ENCODE measurements at places on chromosomes 13 and 19. TPM values are rescaled to one million over a fixed set of nuclear protein-coding genes. Genes with fewer than 3 reads are reported as not detected.

- DNase-seq, result no peak
These were observed 9.7 kb downstream of the DPY19L3 start for GRCh38 chr19:32415246-32415645.

Gene C19orf33
- not detected for total RNA-seq

DNA sequence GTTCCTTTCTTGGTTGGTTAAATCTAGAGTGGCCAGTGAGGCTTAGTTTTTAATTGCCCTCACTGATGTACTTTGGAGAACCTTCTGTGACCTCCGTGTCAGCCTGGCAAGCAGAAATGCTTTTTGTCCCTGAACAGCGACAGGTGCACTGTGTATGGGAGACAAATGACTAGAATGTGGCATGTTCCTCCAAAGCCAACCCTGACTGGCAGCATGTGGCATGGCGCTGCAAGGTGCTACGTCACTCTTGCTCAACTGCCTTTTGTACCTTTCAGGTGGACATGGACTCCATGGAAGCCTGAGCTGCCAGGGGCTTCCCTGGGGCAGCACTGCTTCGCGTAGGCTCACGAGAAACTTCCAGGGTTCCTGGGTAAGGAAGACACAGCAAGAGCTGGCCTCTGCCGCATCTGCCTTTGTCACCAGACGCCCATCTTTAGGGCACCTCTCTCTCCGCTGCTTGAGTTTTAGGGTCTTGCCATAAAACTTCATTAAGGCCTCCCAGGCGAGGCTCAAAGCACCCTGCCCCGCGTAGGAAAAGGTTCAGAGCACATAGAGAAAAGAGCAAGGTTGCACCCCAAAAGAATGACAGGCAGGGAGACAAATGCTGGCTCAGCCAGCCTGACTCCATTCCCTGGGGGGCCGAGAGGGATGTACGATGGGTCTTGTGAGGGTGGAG is 167.1 kb upstream of the SOX1 start:
- no peak for DNase-seq

Gene IGFL2
- total RNA-seq, result not detected

Gene ZIK1
- 11.6 TPM for total RNA-seq

- DNase-seq, result no peak
These were observed 1.5 kb upstream of the PDX1 start for GRCh38 chr13:27918041-27918917.

- DNase-seq, result no peak
These were observed 9.7 kb downstream of the R3HDM4 start for GRCh38 chr19:903266-903797.

DNA sequence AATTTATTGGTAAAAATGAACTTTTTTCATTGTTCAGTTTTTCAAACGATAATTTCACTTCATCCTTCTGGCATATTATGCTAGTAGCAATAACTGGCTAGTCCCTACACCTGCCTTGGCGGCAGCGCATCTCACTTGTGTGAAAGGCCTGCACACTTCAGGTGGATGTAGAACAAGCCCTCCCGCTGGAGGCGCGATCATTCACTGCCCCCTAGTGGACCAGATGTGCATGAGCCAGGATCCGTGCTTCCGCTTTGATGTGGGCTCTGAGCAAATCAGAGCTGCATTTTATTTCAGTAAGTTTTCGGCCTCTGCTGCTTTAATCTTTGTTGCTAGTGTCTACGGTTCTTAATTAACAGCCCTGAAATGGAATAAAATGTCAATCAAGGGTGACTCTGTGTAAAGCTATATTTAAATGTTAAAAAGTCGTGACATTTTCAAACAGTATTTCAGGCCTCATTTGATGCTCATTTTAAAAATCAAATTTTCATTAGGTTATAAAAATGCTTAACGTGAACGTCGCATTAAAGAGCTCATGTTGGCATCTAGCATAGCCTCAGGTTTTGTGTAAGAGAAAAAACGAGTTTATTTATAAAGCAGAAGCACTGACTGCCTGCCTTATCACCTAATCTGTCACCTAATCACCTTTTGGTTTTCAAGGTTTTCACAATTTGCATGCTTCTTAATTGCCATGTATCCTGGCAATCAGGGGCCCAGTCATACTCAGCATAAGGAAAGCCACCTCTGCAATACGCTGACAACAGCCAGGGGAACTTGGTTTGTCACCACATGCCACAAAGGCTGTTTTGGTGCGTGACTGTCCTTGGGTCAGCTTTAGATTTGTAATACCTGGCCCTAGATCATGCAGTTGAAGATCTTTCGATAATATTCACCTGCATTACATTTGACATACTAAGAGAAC is 112.2 kb downstream of the TEX26 start:
- peak; percentile 70 for DNase-seq

DNA sequence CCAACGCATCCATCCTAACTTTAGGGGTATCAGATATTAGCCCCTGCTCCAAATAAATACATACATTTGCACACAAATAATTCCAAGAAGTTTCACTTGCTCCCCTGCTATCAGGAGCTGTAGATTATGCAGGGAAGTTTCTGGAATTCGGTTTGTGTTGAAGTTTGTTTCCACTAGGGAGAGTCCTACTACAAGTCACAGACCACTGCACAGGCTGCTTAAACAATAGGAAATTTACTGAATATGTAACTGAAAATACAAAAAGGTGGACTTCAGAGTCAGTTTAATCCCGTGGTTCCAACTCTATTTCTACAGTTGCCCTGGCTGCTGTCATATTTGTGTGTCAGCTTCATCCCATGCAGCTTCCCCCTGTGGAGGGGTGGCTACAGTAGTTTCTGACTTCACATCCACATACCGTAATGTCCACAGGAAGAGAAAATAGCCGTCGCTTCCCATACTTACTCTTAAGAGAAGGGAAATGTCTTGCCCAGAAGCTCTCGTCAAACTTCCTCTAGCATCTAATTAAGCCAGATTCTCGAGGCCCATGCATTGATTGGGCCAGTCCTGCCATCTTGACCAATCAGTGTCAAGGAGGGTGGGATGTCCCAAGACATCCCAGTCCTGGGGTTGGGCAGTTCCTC is 286.6 kb downstream of the COG6 start:
- DNase-seq, result no peak

Gene NKPD1
- total RNA-seq, result 0.20 TPM

- DNase-seq, result peak; percentile 44
These were observed 26.8 kb upstream of the STARD13 start for GRCh38 chr13:33312150-33312860.

- DNase-seq, result no peak
These were observed 17.6 kb downstream of the SPINT2 start for GRCh38 chr19:38281811-38282566.

GRCh38 chr19:55193481-55193880 is 13.4 kb upstream of the SYT5 start:
- DNase-seq, result no peak

GRCh38 chr19:32316034-32316433 is 29.4 kb upstream of the ZNF507 start:
- DNase-seq, result no peak

Gene KLC3
- 0.36 TPM for total RNA-seq

GRCh38 chr19:660793-661426 is 2.1 kb downstream of the RNF126 start:
- DNase-seq, result no peak

GRCh38 chr13:32114284-32114950 is 82.8 kb downstream of the FRY start:
- DNase-seq, result no peak

GRCh38 chr13:42123600-42123999 is 75.2 kb downstream of the DGKH start:
- DNase-seq, result no peak

Gene FBN3
- not detected for total RNA-seq

DNA sequence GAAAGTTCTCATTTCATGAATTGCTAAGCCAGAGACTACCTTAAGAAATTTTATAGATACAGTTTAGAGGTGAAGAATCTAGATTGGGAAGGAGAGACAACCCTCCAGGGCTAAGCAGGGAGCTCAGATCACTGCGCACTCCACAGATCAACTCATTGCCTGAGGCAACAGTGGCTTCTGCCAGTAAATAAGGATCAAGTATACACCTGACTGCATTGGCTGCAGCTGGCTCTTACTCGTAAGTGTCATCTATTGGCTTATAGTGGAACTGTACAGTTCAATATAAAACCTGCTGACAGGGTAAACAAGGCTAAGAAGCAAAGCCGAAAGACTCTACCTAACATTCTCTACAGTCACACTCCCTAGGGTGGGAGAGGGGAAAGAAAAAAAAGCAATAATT is 18.0 kb upstream of the C1QTNF9B start:
- DNase-seq, result no peak

DNA sequence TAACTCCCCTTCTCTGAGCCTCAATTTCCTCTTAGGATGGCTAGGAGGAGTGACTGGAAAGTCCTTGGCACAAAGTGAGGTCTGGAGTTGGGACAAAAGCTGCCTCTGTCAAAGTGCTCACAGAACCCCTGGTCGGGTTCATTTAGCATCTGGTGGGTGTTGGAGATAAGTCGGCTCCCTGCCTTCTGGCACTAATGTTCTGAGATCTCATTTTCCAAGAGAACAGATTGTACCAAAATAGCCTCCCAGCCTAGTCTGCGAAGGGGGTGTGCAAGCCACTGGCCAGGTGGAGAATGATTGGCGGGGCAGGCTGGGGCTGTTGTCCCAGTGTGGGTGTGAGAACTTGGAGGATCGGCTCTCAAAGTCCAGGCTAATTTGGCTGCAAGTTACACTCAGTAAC is 20.7 kb upstream of the NWD1 start:
- DNase-seq, result no peak

DNA sequence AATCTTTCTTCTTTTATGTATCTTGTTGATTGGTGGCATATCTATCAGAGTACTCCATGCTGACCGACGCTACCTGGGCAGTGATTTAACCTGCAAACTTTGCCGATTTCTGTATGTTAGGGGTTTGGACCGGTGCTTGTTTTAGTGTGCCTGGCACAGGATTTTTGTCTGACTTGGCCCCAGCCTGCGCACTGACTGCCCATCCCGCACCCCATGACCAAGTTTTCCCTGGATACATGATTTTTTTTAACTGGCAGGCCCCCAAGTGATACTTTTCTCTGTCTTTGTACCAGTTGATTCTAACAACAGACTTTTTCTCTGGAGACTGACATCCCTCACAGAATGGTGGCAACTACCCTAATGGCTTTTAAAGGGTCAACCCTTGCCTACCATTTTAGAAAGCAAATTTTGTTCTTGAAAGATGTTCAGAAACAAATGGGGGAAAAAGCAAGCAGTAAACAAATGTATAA is 69.0 kb upstream of the C1QTNF9B start:
- DNase-seq, result peak; percentile 7

GRCh38 chr13:113616991-113617749 is 32.6 kb downstream of the TFDP1 start:
- DNase-seq, result no peak

DNA sequence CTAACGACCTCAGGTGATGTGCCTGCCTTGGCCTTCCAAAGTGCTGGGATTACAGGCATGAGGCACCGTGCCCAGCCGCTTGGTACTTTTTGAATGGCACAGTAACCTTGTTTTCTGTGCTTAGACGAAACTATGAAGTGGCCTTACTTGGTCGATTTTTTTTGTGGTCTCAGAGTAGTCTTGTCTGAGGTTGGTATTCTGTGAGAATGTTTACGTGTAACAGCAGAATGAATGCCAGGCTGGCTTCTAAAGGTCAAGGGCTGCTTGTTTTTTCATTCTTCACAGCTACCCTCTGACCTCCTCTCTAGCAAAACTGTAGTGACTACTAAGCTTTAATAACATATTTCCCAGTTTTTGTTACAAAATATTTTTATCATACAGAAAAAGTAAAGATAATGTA is 313.3 kb downstream of the GPC6 start:
- no peak for DNase-seq

DNA sequence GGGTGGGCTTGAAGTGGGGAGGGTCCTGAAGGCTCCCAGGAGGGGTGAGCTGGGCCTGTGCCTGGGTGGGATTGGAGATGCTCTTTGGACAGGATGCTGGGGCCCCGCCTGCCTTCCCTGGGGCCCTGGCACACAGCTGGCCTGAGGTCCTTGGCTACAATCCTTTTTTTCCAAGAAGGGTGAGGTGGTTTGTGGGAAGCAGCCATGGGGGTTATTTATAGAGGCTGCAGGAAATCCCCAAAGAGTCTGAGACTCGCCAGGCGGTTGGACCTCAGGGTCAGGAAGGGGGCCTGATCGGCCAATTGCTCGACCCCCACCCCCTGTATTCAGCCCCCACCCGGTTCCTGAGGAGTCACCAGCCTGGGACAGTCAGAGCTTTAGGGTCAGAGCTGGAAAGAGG is 10.0 kb downstream of the GTPBP3 start:
- peak; percentile 90 for DNase-seq

DNA sequence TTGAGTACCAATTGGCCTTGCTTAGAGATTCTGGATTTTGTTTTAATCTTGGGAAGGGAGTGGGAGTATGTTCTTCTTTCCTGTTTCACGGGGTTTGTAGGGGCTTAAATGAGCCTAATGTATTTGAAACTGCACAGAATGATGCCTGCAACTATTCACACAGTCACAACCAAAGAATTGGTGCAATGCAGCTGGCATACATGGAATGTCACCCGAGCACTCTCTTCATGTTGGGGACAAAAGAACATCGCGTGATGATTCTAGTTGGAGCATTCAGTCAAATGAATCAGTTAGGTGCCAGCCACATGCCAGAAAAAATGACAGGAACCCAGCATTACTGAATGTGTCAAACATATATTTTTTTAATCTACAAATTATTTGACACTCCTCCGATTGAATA is 22.1 kb downstream of the STARD13 start:
- DNase-seq, result no peak

DNA sequence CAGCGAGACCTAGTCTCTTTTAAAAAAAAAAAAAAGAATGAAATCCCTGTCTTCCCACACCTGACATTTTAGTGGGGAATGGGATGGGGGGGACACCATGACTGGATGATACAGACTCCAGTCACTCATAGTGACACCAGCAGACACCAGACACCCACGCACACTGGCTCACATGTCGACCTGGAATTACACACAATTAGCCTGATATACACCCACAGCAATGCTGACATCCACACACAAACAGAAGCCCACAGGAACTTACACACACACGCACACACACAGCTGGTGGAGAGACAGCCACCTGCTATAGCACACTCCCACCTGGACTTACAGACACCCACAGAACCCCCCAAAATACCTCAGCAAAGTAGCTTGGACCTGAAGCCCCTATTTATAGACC is 8.3 kb upstream of the NANOS3 start:
- no peak for DNase-seq
